ENCODE measurements at places on chromosomes 2 and 18.

DNA sequence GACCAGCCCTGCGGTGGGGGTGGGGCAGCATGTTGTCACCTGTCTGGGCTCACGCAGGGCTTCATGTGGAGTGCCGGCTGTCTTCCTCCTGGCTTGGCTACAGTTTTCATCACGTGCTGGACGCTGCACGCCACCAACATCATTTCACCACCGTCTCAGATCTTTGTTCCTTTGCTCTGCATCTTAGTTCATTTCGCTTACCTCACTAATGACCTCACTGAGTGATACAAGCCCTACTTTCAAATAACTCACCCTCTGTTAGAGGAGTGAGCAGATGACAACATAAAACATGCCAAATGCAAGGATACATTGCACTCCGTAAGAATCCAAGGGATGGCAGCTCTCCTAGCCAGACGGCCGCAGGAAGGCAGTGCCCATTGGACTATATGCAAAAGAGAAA lies 527.5 kb downstream of the GALR1 start:
- DNase-seq, result no peak

DNA sequence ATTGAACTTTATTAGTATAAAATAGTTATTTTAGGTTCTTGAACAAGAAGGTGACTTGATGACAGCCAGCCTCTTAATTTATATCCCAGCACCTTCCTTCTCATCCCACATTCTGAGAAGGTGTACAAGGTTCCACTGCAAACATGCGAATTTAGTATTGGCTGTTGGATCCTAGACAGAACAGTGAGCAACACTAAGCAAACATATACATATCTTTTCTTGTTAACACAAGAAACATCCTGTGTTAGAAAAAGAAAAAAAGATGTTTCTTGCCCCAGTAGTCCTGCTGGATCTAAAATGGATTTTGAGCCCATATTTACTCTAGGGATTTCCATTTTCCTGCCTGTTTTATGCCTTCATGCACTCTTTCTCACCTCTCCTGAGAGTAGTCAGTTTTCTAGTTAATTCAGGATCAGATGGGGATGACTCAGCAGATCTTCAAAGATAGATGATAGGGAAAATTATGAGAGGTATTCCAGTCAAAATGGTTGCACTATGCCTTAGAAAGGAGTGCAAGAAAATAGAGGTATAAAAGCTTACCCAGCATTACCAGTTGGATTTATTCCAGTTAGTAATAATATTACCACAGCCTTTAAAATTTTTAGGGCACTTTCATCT lies 336.5 kb downstream of the MEIS1 start:
- DNase-seq, result no peak

- DNase-seq, result no peak
These were observed 403.7 kb upstream of the MEIS1 start for GRCh38 chr2:66031236-66031635.

DNA sequence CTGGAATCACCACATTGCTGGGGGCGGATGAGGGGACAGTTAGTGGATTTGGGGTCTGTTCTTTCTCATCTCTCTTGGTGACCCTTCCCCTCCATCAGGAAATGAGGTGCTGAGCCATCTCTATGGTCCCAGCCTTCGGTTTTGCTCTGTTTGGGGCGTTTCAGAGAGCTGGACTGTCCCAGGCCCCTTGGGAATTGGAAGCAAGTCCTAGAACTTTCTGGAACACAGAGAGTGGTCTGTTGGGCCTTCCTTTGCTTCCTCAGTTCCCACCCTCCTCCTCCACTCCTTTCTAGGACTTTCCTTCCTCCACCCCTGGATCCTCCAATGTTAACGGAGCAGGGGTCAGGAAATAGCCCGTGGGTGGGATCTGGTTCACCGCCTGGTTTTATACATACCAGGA lies 17.0 kb downstream of the RRM2 start:
- DNase-seq, result no peak

DNA sequence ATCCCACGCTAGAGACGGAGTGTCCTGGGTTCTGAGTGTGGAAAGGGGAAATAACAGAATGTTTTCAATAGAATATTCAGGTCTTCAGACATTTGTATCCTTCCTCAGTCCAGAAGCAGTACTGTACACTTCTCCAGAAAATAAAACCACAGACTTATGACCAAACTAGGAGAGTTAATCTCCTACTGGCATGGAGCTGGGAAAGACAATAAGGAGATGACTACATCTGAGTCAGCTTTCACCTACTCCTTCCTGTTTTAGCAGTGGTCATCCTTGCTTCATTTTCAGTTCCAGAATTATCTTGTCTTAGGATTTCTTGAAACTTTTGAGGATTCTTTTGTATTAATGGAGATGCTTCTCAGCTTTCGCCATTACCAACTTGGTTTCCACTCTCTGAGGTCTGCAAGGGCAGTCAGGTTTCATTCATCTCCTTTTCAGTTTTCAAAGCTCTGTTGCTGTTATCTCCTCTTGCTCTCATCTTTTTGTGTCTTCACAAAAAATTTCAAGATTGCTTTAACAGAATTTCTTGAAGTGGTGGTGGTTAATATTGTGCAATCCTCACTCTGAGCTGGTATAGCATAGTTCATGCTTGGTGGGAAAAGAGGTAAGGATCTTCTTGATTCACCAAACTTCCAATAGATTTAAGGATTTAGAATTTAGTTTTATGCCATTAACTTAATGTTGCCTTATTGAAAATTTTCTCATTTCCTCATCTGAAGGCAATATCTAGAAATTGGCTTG lies 23.7 kb upstream of the NR4A2 start:
- peak; percentile 75 for DNase-seq

GRCh38 chr2:240731178-240731545 lies 39.5 kb downstream of the AQP12A start:
- DNase-seq, result no peak

- peak; percentile 84 for DNase-seq
These were observed 82.5 kb downstream of the TGFA start for GRCh38 chr2:70471129-70471528.

DNA sequence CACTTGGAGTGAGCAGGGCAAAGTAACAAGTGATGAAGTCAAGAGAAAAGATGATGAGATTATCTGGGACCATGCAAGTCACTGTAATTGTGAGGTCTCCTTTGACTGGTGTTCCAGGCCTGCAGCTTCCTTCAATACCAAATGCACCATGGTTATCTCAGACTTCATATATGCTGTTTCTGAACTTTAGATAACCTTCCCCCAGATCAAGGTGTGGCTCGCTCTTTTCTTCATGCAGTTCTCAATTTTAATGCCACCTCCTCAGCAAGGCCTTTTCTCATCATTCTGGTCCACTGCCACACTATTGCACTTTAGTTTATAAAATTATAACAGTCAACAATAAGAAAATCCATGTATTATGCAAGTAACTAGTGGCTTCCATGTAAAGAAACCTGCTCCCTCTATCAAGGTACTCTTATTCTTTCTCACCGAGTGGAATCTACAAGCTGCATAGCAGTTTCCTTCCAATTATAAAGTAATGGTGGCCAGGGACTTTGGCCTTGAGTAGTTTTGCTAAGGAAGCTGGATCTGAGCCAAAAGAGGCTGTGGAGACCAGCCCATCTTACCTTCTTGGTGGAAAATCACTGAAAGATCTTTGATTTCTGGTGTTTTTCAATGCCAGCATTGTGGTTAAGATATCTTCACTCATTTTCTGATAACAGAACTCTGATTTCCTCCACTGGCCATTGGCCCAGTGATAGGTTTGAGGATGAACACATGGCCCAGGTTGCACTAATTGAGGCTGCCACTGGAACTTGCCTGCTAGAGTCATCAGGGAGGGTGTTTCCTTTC lies 113.6 kb downstream of the KCNE4 start:
- no peak for DNase-seq

- no peak for DNase-seq
These were observed 2.9 kb upstream of the TMSB10 start for GRCh38 chr2:84902526-84902925.

GRCh38 chr2:170525566-170525900 lies 189.6 kb upstream of the SP5 start:
- no peak for DNase-seq

DNA sequence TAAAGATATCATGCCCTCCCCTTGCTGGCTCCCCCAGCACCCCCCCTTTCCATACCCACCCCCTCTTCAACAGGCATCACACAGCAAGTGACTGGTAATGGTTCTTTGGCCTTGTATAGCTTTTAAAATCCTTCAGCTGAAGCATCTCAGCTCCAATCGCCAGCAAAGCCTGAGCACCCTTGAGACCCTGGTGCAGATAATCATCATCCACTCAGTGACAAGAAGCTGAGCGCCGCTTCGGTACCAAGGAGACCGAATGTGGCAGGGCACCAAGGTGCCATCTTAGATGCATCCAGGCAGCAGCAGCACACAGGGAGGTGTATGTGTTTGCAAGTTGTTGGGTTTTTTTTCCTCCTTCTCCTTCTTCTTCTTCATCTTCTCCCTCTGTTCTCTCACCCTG lies 232.7 kb downstream of the BCL11A start:
- no peak for DNase-seq

DNA sequence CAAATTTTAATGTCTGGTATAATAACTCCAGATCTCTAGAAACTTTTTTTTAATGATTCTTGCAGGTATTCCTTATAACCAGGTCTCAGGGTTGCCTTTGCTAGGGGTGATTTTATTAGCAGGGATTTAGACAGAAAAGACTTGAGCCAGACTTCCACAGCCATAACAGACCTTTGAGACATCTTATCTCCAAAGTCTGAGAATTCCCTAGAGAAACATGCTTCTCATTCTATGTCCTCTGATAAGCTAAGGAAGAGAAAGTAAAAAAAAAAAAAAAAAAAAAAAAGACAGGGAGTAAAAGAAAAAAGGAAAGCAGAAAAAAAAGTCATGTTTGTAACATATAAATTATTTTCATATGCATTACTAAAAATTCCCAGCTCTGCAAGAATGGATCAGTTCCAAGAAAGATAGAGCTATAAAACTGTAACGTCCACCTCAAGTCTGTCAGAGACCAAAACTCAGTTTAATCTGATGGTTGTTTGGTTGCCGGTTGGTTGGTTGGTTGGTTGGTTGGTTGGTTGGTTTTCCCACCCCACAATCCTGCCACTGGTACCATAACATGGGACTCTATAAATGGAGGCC lies 153.8 kb downstream of the COL6A3 start:
- no peak for DNase-seq

- no peak for DNase-seq
These were observed 214.2 kb downstream of the ATAD2B start for GRCh38 chr2:23712756-23713151.

GRCh38 chr2:15968280-15969178 lies 28.2 kb downstream of the MYCN start:
- no peak for DNase-seq

DNA sequence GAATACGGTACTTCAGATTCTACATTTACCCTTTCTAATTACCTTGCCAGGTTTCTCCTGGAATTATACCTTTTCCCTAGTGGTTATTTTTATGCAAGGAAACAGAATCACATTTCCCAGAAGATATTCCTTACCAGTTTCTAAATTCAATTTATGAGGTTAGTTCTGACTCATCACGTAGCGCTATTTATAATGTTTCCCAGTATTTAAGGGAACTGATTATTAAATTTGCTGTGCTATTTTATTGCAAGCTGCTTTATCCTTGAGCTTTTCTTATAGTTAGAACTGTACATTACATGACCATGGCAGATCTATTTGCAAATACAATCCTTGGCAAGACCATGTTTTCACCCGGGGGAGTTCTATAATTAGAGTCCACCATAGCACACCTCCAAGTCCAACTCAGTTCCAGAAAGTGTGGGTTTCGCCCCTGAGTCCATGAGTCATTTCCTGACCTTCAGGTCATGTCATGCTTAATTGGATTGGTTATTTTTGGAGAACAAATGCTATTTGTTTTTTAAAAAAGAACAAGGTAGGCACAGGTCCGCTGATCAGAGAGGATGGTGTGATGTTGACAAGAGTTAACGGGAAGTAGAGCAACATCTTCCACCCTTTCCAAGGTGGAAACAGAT lies 126.6 kb downstream of the ZNF532 start:
- no peak for DNase-seq

DNA sequence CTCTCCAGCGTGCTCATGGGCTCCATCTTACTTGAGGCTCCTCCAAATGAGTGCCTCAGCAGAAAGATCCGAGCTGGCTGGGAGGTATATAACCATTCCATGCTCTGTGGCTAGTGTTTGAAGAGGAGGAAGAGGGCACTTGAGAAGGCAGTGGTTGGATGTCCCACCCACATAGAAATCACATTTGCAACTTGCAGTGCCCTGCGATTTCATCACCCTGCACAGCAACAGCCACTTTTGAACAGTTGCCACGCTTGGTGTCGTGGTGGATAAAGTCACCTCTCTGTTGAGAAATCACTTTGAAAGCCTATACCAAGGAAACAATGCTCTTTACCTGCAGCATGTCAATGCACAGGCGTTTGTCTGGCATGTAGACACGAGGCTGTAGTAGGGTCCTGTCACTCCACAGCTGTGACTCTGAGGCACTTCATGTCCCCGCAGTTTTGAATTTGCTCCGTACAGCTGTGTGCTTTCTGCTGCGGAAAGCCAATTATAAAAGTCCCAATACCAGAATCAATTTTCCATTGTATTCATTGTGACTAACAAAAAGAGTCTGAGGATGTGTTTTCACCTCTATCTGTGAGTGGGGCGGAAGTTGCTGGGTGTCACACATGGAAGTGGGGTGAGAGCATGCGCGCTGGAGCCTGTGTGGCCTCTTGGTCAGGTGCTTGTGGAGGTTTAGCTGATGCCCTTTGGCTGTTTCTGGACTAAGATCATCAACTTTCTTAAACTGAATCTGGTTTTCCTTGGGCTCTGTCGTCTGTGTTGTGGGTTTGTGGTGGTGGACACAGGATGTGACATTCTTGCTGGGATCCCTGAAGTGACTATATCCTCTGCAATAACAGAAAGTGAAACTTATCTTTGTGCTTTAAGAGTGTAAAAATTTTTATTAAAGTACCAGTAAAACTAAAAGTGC lies 2.8 kb downstream of the CNDP2 start:
- DNase-seq, result peak; percentile 95

GRCh38 chr2:27003857-27004256 lies 28.9 kb upstream of the TMEM214 start:
- peak; percentile 69 for DNase-seq

DNA sequence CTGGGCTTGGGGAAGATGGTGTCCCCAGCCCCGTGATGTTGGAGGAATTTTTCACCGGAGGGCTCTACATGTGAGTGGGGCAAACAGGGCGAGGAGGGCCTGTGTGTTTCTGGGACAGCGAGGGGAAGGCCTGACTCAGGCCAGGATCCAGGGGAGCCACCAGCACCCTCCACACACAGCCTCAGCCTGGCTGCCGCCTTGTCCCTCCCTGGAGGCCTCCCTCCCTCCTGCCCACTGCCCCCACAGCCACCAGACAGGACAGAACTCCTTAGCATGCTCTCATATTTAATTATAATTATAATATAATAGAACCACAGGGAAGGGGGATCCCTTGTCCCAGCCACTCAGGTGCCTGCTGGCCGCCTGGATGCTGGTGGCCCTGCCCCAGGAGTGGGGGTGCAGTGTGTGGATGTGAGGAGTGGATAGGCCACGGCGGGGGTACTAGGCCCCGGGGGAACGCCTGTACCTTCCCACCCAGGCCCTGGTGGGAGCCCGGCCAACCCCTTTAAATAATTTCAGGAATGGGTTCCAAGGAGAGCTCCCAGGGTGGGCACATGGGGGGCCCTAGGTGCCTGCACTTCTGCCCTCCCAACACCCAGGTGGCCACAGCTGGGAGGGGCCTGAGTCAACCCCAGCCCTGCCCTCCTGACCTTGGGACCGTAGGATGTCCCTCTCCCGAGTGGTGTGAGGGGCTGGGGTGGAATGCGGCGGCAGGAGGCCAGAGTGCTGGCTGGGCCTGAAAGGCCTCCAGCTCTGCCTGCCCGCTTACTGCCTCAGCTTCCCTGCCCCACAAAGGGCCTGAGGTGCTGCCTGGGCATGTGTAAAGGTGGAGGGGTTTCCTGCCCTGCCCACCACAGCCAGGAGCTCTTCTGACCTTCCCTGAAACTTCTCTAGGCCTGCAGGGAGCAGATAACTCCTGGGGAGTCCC lies 8.8 kb downstream of the PDCD1 start:
- DNase-seq, result no peak

Data from MV-4-11 (cell line).